ENCODE measurements at places on chromosomes 4 and X.

GRCh38 chr4:181952478-181952877 is 290.7 kb upstream of the TENM3 start:
- peak; percentile 98 for DNase-seq

GRCh38 chr4:26088433-26088928 is 174.5 kb downstream of the SMIM20 start:
- DNase-seq = peak; percentile 66

DNA sequence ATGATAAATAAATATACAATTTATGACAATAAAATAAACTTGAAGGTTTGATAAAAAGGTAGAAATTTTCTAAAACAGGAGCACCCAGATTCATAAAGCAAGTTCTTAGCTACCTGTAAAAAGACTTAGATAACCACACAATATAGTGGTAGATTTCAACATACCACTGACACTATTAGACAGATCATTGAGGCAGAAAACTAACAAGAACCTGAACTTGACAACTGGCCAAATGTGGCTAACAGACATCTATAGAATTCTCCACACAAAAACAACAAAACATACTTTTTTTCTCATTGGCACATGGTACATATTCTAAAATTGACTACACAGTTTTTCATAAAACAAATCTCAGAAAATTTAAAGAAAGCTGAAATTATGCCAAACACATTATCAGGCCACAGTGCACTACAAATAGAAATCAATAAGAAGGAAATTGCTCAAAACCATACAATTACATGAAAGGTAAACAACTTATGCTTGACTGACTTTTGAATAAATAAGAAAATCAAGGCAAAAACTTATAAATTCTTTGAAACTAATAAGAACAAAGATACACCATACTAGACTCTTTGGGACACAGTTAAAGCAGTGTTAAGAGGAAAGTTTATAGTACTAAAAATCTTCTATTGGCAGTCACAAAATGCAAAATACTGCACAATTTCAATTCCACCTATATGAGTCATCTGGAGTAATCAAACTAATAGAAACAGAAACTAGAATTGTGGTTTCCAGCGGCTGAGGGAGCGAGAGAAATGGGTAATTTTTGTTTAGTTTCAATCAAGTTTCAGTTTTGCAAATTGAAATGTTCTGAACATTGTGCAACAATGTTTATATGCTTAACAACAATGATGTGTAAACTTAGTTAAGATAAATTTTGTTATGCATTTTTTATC is 925.6 kb downstream of the SH3BGRL start:
- DNase-seq = no peak

DNA sequence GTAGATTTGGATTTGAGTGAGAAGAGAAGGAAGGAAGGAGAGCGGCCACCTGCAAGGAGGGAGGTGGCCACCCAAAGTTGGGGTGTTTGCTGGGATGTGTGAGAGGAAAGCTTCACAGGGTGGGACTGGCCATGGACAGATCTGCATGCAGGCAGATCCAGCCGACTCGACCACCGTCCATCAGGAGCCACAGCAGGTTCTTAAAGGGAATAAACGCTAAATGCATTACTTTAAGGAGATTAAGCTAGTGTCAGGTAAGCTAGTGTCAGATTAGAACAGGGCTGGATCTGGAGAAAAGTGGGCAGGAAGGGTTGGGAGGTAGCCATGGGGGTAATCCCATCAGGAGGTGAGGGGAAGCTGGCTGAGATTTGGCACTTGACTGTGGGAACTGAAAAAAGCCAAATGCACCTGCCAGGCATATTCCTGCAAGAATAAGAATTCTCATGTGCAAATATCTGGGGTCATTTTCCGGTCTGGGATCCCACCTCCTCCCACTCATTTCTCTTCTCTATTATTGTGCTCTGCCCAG is 79.6 kb downstream of the MGST2 start:
- DNase-seq = no peak

GRCh38 chrX:45068569-45068968 is 132.1 kb downstream of the DIPK2B start:
- DNase-seq = no peak
